Sigmoid colon (tissue), 7 donors: ENCODE measurements at places on chromosomes 7 and 10. TPM values are rescaled to one million over a fixed set of nuclear protein-coding genes. Genes with fewer than 3 reads are reported as not detected.

The SHTN1 gene
- total RNA-seq: 4.1 TPM

The SEMA3A gene
- total RNA-seq: 50.1 TPM

The TUBGCP2 gene
- total RNA-seq: 33.2 TPM

The DIP2C gene
- 67.9 TPM for total RNA-seq

The PNLIPRP3 gene
- not detected for total RNA-seq

The PNLIPRP2 gene
- total RNA-seq: not detected

The FAM170B gene
- total RNA-seq: not detected

The SFRP5 gene
- total RNA-seq: 9.9 TPM

The TMEM176A gene
- 27.8 TPM for total RNA-seq

The WDR37 gene
- 22.9 TPM for total RNA-seq

The ANKRD2 gene
- not detected for total RNA-seq

The AOC1 gene
- total RNA-seq: not detected

GRCh38 chr10:104650072-104650471 lies 9.0 kb downstream of the SORCS3 start:
- DNase-seq: no peak

GRCh38 chr10:15642095-15642494 lies 77.6 kb downstream of the ITGA8 start:
- no peak for DNase-seq

GRCh38 chr7:122515404-122515803 lies 183.5 kb downstream of the RNF133 start:
- no peak for DNase-seq

GRCh38 chr10:132039371-132039770 lies 26.4 kb upstream of the JAKMIP3 start:
- no peak for DNase-seq

GRCh38 chr10:125868372-125868975 lies 12.6 kb downstream of the DHX32 start:
- no peak for DNase-seq

DNA sequence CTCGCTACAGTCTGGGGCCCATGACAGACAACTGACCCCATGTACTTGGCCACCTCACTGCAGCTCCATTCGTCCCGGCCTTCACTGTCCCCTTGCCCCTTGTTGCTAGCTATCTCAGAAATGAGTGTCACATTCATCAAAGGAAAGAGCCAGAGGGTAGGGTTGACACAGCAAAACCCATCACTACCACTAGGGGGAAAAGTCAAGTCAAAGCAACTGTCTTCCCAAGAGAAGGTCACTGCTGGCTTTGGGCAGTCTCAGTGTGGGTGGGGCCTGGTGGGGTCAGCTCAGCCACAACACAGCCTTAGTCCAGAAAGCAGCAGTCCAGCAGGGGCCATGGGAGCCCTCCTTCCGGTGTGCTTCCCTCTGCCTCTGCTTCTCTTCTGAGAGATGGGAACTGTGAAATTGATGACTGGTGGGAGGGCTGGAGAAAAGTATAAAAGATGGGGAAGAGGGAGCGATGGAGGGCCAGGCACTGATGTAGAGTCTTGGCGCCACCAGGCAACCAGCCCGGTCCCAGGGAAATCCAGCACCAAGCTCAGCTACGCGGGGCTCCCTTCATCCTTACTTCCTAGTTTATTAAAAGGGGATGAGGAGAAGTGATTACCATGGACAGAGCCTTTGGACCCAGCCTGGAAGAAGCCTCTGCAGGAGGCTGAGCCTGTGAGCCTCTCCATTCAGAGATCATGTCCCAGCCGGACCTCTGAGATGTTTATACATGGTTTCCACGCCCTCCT lies 58.0 kb downstream of the PLXNA4 start:
- DNase-seq: no peak

GRCh38 chr10:22893781-22894180 lies 34.1 kb upstream of the ARMC3 start:
- DNase-seq: no peak

DNA sequence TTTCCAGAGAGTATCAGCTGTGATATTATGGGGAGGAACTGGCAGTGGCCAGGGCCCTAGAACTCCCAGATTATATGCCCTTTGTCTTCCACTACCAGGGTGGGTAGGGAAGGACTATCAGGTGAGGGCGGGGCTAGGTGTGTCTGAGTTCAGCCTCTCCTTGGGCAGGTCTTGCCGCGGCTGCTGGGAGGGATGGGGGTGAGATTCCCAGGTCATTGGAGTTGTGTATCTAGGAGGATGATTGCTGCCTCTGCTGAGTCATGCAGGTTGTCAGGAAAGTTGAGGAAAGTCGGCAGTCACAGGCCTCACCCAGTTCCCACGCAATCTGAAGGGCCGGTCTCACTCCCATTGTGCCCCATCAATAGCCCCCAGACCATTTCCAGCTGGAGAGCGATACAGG lies 185.2 kb downstream of the DKK1 start:
- no peak for DNase-seq

- DNase-seq: peak; percentile 48
These were observed 12.0 kb upstream of the RASSF4 start for GRCh38 chr10:44947371-44948152.

- no peak for DNase-seq
These were observed 43.9 kb upstream of the GPAM start for GRCh38 chr10:112227331-112227987.

- no peak for DNase-seq
These were observed 15.5 kb downstream of the CYTH3 start for GRCh38 chr7:6256677-6257535.

DNA sequence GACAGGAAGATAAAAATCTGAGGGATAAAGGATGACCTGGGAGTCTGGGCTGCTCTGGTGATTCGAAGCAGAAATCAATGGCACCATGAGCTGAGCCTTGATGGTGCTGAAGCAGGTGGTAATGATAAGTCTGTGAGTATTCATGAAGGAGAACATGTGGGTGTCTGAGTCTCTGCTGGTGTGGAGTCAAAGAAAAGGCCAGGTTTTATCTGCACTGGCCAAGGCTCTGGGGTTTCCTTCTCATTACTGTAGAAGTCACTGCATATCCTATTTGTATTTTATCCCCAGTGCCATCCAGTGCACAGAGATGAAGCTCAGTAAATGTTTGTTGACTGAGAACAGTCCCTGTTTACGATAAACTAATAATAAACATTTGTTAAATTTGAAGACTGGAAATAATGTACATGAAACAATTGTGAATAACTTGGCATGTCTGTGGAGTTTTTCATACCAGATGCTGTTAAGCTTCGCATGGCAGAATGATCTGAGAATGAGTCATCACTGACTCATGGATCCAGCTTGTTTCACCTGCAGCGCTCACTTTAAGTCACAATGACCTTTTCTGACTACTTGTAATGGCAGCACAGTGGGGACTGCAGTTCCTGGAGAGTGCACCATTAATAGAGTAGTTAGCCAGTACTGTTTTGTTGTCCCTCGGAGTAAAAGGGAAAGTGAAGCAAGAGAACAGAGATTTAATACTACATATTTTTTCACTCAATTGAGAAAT lies 538.5 kb downstream of the HTR7 start:
- no peak for DNase-seq

DNA sequence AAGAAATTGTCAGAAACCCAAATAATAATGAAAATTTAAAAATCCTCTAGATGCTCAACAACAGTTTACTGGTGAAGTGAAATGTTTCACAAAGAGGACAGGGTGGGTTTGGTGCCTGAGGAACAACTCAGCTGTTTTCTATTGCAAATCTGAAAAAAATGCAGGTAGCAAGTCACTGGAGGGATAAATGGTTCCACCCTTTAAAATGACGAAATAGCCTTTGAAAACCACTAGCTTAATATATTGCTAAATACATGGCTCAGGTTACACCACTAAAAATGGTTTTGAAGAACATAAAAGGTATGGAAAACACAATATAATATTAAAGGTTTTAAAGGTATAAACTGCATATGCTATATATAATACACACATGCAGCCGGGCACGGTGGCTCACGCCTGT lies 69.5 kb downstream of the LMBR1 start:
- DNase-seq: no peak

DNA sequence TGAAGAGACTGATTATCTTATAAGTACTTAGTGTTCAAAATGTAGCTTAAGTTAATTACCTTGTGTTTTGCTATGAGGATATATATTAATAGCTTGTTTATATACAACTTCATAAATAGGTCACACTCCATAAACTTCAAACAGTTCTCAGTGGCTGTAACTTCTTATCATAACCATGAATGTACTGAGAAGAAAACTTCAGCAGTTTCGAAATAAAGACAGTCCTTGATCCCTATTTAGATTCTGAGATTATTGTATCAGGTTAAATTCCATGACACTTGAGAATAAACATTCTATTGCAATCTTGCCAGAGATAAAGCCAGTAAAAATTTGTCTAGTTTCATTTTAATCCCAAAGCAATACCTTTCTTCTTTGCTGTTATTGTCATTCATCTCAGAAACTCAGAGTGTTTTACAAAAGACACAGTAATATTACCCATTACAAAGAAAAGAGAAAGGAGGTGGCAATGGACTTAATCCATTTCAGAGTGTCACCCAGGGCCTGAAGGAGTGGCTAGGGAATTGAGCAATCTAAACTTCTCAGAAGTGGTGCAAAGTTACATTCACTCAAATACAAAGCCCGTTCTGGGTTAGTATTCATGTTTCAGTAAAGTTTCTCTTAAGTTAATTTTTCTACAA lies 403.6 kb downstream of the SEMA3D start:
- DNase-seq: no peak

DNA sequence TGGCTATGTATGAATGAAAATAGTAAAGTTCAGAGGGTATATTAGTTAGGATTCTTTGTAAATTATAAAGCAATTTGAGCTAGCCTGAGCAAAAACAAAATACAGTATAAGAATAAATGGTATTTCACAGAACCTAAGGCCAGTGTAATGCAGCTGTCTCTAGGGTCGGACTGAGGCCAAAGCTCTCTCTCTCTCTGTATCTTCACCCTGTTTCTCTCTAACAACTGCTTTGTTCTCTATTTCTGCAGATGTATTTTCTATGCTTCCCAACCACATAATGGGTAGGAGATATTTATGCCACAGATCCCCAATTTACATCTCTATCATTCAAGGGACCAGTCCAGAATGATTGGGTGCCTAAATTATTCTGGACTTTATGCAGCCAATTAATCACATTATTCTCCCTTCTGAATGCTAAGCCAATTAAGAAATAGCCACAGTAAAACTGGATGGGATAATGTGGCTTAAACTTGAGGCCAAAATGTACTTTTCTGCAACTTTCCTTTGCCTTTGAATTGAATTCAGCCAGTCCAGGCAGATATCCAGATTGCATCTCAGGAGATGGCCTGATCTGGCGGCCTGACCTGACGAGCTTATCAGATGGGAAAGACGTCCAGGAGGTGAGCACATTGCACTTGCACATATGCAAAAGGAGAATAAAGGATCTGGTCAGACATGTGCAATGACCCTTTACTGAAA lies 24.6 kb upstream of the IMMP2L start:
- no peak for DNase-seq

DNA sequence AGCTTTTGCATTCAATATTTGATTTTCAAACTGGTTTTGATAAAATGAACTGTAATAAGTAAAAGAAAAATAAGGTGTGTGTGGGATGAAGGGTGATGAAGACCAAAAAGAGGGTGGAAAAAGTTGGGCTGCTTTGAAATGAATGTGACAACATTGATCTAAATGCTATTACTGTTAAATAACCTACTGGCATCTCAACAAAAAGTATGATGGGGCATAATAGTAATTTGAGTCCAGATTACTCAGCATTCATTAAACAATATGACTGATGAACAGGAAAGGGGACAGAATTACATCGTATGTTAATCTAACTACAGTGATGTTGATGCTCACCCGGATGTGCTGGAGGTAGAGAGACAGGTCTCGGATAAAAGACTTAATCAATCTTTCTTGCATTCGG lies 112.2 kb downstream of the ABCC2 start:
- DNase-seq: no peak

- no peak for DNase-seq
These were observed 54.3 kb upstream of the SGCE start for GRCh38 chr7:94710256-94710655.

DNA sequence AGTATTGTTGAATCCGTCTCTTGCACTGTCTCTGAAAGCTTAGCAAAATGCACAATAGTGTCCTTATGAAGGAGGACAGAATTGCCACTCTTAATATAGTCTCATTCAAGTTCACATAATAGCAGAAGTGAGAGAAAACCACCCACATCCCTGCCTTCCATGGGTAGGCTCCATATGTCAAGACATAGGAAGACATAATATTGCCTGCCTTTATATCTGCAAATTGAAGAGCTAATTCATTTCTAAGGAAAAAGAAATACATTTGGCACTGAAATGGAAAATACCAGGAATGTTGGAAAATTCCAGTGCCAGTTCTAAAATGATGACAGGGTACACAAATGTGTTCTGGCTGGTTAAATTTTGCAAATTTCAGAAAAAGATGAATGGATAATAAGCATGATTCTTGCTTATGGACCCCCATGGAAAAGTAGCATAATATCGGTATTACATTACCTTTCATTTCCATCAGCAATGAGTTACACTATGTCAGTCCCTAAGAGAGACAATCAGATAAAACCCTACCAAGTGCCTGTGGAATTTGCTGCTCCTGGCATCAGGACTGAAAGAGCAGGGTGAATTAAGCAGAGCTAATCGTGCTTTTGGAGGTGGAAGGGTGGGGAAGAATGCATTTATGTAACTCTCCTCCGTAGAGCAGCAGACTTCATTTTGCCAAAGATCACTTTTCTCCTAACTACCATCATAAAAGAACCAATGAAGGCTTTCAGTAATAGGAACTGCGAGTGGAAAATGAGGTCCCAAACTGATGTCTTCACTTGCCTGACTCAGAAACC lies 312.6 kb downstream of the FGFR2 start:
- no peak for DNase-seq

- no peak for DNase-seq
These were observed 8.8 kb upstream of the EPHB4 start for GRCh38 chr7:100835903-100836811.

DNA sequence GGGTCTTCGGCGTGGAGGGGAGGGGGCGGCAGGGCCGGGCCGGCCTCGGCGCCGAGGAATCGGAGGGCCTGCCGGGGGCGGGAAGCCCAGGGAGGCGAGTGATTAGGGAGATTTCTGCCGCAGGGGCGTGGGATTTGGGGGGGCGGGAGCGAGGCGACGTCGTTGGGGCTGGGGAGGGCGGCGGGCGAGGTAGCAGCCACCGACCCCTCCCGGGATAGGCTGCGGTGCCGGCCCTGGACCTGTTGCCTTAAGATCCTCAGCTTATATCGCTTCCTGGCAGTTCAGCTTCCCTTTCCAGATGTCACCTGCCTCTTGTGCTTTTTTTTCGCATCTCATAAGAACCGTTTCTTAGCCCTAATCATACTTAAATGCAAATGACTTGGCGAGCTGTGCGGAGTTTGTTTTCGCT lies 655 bp downstream of the LMTK2 start:
- no peak for DNase-seq

- DNase-seq: no peak
These were observed 25.0 kb upstream of the ATP6V0A4 start for GRCh38 chr7:138822867-138823535.

- no peak for DNase-seq
These were observed 62.0 kb upstream of the RNF32 start for GRCh38 chr7:156578578-156578940.
